Inflammatory macrophage treated with lipopolysaccharide for 4 hours (primary cell): ENCODE measurements at places on chromosomes 3 and 15.
A peak's percentile ranks its signal among the peaks of the same experiment; 100 is the strongest.

DNA sequence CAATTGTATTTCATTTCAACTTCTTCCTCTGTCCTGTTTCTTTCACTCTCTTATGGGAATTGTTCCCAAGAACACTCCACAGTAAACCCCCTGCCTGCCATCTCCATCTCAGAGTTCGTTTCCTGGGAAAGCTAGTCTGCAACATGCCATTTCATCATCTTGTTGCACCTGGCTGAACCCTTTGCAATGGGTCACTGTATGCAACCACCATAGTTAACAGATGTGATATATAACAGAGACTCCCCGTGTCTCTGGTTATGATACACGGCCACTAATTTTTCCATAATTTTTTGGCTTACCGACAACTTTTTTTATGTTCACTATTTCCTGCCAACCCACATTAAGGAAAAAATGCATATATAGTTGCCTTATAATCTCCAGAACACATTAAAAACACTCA lies 95.5 kb downstream of the CHST2 start:
- DNase-seq = no peak

GRCh38 chr3:182349051-182349450 lies 444.3 kb upstream of the ATP11B start:
- no peak for DNase-seq

DNA sequence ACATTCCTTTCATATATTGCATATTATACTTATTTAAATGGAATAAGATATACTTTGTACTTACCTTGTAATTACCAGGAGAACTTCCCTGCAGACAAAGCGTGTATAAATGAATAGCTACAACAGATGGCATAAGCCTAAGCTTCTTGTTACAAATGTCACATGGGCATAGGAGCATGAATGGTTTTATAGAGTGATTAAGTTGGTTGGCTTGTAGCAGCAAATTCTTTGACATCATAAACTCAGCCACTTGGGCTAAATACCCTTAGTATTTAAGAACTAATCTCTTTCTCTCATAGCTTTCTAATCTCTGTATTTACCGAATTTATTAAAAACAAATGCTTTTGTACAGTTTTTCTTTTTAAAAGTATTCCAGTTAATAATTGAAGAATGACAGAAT lies at the start of gene UBAP1L:
TSS of gene UBAP1L (minus strand) at position 115 of the 400 bp plus-strand sequence. CDS start 8,985 bp downstream, outside the sequence.
- no peak for DNase-seq

DNA sequence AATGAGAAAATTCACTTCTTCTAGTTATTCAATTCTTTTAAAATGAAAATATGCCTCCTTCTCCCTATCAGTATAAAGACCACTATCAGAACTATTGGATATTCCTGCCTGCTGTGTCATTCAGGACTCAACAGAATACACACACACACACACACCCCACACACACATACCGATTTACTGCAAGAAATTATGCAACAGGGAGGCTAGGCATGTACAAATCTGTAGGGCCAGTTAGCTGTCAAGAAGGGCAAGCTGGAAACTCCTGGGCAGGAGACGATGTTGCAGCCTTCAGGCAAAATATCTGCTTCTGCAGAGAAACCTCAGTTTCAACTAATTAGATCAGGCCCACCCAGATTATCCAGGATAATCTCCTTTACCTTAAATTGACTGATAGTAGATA lies 13.9 kb upstream of the RYR3 start:
- DNase-seq = no peak

GRCh38 chr3:120566243-120566975 lies 29.7 kb upstream of the NDUFB4 start:
- DNase-seq = no peak

DNA sequence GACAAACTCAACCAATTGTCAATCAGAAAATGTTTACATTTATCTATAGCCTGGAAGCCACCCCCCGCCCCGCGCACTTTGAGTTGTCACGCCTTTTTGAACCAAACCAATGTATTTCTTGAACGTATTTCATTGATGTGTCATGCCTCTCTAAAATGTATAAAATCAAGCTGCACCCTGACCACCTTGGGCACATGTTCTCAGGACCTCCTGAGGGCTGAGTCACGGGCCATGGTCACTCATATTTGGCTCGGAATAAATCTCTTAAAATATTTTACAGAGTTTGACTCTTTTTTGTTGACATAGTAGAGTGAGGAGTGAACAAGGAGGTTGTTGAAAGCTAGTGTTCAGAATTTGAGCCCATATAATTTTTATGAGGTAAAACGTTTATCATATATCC lies 6.5 kb downstream of the MCTP2 start:
- DNase-seq = no peak

DNA sequence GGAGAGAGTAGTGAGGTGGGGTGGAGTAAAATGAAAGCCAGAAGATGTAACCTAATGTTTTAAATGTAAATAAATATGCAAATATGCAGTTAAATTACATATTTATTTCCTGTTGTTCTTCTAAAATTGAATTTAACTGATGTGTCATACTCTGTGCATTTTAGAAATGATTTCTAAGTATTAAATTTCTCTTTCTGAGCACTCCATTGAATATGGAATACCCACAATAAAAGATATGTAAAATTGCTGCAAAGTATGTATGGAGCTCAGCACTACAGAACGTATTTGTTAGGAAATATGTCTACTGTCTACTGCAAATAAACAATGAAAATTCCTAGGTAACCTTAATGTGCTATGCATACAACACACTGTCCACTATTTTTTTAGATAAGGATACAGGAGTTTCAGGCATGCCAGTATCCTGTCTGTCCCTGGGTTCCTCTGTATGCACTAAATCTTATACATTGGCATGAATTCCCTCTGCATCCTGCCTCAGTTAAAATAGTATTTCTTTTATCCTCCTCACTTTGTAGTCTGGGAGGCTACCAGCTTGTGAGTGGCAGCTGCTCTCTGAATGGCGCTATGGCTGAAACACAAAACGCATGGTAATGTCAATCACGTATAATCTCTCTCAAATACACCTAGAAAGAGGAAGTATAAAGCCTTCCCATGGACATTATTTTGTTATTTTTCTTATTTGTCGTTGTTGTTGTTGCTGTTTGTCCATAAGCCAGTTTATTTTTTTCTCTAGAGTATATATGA lies 579.5 kb downstream of the PYDC2 start:
- DNase-seq = no peak

GRCh38 chr15:47708161-47708980 lies 8.9 kb upstream of the SEMA6D start:
- DNase-seq = peak; percentile 58
